ENCODE measurements at places on chromosomes 16 and 17.

DNA sequence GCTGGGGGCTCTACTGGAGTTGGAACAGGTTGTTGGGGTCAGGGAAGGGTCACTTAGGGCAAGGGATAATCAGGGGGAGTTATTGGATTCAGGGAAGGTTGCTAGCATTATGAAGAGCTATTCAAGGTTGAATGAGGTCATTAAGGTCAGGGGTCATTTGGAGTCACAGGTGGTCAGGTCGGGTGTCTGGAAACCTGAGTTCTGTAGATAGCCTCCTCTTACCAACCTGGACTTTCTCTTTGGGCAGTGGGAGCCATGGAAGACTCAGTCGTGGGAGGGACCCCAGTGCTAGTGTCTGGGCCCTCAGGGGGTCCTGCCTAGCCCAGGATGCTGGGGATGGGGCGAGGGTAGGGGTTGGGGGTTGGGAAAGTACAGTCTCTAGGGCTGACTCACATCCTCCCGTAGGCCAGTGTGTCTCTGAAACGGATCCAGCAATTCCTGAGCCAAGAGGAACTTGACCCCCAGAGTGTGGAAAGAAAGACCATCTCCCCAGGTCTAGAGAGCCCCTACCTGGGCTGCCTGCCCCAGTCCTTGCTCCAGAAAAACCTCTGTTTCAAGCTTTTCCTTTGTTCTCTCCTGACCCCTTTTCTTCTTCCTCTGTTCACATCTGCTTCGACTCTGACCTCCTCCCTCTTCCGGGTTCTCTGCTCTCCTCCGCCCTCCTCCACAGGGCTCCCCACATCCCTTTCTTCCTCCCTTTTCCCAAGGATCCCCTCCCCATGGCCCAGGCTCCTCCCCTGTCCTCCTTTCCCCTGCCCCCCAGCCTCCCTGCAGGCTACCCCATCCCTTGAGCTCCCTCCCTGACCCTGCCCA, 33.5 kb downstream of the ABCC3 start:
- no peak for DNase-seq

GRCh38 chr16:4570688-4571321, 14.7 kb downstream of the C16orf96 start:
- no peak for DNase-seq

DNA sequence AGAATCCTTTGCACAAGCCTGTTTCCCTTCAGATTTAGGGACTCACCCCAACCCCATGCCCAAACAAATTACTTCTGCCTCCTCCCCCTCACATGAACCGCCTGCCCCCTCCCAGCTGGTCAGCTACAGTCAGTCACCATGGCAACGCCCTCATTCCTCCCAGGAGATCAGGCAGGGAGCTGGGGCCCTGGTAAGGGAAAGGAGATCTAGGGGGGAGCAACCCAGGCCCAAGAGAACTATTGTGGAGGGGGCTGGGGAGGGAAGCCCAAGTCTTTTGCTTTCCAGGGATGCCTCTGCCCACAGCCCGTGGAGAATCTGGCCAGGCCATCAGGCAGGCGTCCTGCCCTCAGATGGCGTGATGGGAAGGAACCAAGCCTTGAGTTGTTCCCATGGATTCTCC, 2.8 kb downstream of the FAM171A2 start:
- no peak for DNase-seq

DNA sequence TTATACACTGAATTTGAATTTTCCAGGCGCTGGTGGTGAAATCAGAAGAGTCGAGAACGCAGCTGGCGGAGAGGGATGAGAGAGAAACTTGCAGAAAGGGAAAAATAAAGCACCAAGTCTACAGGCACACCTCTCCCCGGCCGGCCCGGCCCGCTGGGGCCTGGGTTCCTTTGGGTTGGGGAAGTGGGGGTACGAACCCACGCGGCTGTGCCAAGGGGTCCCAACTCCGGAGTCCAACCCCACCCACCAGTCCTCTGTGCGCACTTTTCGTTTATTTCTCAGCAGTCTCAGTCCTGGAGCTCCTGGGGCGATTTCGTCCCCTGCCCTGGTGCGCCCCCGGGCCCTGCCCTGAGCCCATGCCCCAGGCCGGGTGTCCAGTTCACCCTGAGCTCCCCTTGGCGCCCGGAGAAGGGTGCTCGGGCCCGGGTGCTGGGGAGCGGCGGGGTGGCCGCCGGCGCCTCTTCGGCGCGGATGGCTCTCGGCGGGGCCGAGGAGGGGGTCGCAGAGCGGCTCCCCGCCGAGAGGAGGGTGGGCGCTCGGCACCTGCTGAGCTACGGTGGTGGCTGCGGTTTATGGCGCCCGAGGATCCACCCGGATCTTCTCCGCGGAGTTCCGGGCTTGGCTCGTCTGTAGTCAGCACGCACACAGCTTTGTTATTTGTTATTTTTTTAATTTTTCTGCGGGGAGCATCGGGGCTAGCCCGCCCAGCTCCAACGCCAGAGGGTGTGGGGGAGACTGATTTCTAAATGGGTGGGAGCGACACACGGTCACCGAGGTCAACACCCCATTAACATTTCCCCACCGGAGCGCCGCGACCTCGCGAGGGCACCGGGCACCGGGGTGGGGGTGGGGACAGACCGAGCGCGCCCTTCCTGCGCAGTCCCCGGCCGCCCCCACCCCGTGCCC, 15.7 kb upstream of the CBX8 start:
- no peak for DNase-seq

DNA sequence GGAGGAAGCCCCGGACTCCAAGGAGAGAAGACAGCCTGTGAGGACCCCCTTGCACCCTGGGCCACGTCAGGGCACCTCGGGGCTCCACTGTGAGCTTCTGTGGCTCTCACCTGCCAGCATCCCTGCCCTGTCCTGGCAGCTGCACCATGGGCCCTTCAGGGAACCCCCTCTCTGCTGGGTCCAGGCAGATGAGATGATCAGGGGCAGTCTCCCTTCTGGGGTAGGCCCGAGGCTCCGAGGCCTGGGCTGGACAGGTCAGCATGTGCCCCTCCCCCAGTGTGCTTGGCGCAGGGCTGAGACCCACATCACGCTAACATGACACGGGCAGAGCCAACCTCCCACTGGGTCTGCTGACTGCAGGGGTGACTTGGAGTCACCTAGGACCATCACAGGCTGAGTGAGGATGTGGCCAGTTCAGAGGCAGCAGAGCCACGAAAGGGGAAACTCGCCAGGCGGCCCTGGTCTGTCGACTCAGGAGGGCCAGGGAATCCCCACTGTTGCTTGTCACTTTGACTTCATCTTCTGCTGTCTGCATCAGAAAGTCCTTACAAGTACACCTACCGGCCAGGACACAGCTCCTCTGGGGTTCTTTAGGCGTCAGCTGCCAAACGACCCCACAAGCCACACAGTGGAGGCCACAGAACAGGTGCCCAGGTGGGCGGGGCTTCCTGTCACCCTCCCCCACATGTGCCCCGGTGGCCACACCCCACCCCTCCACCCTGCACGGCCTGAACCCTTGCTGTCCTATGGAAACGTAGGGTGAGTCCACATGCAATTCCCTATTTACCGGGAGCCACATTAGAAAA, 2.2 kb downstream of the GALNS start:
- no peak for DNase-seq

DNA sequence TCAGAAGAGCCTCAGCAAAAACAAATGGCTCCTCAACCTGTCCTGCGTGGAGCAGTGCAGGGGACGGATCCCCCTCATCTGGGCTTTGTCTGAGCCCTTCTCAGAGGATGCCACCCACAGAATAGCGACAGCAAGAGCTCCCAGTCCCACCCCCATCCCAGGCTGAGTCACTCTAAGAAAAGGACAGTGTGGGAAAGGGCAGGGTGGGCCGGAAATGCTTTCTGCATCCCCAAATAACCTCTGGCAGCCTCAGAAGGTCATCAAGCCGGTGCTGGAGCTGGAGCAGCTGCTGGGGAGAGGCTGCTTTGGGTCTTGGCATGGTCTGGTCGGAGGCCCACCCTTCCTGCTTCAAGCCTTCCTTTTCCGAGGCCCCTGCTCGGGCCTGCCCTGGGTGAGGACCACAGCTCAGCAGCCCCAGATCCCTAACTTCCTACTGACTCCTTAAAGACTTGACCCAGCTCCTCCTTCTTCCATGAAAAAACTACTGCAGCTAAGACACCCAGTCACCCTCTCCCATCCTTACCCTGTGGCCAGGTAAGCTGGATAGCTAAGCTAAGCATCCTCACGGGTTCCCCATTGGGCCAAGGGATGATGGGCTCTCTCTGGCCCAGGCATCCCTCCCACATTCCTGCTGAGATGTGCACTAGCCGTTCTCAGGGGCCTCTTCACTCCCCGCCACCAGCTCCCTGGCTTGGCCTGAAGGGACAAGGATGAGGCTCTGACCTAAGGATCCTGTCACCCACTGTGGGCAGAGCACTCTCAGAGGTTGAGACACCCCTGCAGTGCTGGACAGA, 8.7 kb downstream of the SLC12A4 start:
- DNase-seq: no peak

GRCh38 chr17:44146375-44147346, 4.9 kb downstream of the HROB start:
- no peak for DNase-seq

- DNase-seq: no peak
These were observed 45.6 kb downstream of the RMI2 start for GRCh38 chr16:11390573-11391495.

GRCh38 chr17:73585583-73585982, 58.7 kb downstream of the SDK2 start:
- DNase-seq: no peak

DNA sequence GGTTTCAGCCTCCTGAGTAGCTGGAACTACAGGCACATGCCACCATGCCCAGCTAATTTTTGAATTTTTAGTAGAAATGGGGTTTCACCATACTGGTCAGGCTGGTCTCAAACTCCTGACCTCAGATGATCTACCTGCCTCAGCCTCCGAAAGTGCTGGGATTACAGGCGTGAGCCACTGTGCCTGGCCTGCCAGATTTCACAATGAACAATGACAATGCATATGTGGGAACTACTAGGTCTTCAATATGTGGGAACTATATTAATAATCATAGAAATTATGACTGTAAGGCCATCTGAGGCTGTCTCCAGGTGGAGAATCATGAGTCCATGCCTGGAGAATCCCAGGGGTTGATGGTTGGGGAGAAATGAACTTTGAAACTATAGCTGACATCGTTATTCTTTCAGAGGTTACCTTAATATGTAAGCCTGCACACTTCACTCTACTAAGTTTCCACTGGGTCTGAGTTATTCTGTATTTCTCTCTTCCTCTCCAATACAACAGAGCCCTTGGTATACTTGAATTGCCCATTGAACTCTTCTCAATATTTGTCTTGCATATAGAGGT, 7.2 kb upstream of the DRC7 start:
- DNase-seq: no peak

DNA sequence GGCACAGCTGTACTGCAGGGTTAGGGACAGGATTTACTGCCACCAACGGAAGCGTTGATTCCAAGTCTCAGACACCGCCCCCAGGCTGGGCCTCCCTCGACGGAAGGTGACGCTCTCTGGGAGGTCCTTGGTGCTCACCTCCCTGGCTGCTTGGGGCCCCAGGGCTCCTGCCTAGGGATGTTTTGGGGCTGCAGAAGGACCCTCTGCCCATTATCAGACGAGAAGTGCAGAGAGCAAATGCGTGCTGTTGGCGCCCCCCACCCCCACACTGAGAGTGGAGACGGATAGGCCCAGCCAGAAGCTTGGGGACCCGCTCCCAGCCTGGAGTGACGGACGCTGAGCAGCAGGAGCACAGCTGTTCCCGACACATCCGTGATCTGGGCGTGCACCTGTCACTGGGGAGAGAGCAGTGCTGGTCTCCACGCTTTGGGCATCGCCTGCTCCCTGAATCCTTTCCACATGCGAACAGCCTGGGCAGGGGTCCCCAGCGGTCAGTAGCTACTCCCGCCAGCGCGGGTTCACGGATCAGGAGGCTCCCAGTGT, 5.1 kb upstream of the SOX8 start:
- DNase-seq: no peak

DNA sequence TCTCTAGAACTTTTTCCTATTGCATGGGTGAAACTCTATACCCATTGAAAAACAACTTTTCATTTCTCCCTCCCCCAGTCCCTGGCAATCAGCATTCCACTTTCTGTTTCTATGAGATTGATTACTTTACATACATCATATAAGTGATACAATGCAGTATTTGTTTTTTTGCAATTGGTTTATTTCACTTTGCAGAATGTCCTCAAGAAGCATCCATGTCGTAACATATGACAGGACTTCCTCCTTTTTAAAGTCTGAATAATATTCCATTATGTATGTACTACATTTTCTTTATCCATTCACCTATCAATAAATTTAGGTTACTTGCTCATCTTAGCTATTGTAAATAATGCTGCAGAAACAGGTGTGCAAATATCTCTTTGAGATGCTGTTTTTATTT, 8.8 kb downstream of the IL21R start:
- no peak for DNase-seq

- DNase-seq: no peak
These were observed 128.5 kb downstream of the MRTFB start for GRCh38 chr16:14199624-14200023.

- DNase-seq: no peak
These were observed 34.2 kb downstream of the ZNF423 start for GRCh38 chr16:49821614-49822282.
